ENCODE measurements at places on chromosomes 5 and 9.

DNA sequence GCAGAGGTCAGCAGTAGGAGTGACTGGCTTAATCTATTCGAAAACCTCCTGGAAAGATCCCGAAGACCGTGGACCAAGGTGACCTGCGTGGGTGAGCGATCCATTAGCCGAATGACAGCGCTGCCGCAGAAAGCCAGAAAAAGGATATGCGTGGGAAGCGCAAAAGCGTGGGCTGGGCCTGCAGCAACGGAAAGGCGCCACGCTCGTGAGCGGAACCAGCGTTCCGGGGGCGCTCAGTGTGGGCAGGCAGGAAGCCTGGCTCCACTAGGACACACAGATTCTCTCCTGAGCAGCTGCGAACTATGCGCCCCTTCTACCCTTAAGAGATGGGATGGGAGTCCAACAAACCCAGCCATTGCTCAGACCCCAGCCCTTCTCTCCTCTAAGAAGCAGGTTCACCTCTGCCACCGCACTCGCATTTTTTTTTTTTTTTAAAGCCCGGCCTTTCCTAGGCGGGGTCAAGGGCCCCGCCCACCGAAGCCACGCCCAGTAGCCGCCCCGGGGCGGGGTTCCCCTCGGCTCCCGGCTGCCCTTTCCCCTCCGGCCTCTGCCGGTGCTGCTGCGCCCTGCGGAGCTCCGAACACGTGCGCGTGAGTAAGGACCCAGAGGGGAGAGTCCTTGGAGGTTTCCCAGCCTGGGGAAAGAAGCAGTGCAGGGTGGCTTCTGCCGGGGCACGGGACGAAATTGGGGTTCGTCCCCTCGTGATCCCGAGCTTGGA lies 19.8 kb upstream of the MATR3 start:
- DNase-seq: peak; percentile 91

GRCh38 chr9:133042676-133043075 lies 11.9 kb downstream of the GTF3C5 start:
- DNase-seq: no peak

DNA sequence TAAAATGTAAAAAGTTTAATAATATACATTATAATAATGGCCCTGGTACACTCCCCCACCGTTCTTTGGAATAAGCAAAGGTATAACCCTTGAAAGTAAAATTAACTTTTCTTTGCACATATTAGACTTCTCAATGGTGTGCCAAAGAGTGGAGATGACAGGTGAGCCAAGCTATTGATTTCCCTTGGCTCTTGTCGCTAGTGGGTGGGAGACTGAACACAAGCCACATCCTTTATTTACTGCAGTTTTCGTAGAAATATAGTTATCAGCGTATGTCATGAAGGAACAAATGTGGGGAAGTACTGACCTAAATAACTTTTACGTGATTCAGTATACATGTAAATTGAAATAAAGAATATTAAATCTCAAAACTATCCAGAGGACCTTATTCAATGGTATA lies 549.3 kb downstream of the RAB3C start:
- no peak for DNase-seq

- DNase-seq: no peak
These were observed 30.7 kb downstream of the TCF7 start for GRCh38 chr5:134145041-134145757.
